ENCODE measurements at places on chromosomes 11 and 22. TPM values are rescaled to one million over a fixed set of nuclear protein-coding genes. Genes with fewer than 3 reads are reported as not detected.

Gene GUCY1A2
- total RNA-seq, result 10.6 TPM

DNA sequence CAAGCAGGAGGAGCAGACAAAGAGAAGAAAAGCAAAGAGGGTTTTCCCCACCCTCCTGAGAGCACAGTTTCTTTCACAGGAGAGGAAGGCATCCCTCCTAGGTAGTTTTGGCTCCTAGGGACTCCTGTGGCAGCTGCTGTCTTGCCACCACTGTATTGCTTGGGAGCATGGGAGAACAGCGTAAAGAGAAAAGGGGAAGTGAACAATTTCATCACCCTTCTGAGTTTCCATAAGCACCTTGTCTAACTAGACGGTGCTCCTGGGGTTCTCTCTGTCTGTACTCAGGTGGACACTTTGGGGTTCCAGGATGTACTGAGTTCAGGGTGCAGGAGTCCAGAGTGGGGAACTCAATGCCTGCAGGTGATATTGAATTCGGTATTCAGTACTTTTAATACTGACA is 1430.5 kb downstream of the TBC1D22A start:
- no peak for DNase-seq

DNA sequence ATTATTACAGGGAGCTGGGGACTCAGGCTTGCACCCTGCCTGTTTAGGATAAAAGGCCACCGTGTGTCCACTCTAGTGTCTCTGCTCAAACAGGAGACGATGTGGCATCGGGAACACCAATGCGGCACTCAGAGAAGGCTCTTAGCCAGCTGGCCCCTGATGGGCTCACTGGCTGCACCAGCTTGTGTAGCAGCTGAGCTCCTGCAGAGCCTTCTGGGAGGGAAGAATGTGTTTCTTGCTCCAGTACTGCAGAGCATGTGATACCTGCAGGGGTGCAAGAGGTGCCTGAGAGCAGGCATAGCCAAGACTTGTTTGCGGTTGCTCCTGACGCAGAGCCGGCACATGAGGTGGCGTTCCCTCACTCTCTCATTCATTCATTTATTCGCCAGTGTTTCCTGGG is 44.4 kb upstream of the KCNQ1OT1 start:
- no peak for DNase-seq

Gene PRR33
- total RNA-seq, result 0.20 TPM

GRCh38 chr22:19822301-19823117 is 32.2 kb downstream of the GNB1L start:
- DNase-seq, result no peak

Gene HOATZ
- not detected for total RNA-seq

DNA sequence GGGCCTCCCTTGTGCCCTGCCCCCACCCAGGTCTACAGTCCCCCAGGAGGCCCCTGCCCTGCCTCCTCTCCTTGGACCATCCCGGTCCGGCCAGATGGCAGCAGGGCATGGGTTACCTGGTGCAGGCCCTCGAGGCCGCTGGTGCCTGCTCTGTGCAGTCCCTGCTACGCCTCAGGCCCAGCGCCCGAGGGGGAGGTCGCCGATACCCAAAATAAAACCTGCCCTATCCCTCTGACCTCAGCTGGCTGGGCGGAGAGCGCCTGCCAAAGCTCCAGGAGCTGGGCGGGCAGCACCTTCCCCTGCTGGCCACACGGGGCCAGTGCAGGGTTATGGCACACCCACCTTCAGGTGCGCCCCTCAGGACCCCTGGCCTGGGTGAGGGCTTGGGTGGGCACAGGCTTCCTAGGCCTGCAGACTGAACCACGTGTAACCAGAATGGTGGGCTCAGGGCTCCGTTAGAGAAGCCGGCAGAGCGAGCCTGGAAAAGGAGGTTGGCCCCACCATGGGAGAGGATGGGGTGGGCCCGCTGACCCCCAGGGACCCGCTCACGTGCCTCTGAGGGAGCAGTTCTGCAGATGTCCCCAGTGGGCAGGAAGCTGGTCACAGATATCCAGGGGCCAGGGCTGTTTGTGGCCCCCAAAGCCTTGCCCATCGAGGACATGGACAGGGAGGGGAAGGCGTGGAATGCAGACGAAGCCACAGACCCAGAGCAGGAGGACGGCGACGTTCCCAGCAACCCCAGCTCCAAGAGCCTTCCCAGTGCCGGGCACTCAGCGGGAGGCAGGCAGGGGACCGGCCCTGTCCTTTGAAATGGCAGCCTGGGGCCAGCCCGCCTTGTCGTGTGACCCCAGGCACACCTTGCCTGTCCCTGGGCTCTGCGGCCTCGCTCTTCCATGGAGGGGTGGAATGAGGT is 1.7 kb upstream of the TNNT3 start:
- DNase-seq, result no peak

Gene KRTAP5-11
- total RNA-seq, result 2.2 TPM

Gene MGAT3
- total RNA-seq, result 4.2 TPM

GRCh38 chr11:20489948-20490347 is 102.4 kb downstream of the PRMT3 start:
- DNase-seq, result no peak

Gene SMTNL1
- 7.9 TPM for total RNA-seq

- DNase-seq, result no peak
Measured at GRCh38 chr11:47981667-47982404, 1.5 kb downstream of the PTPRJ start.

- no peak for DNase-seq
Measured at GRCh38 chr11:117970400-117971024, 15.7 kb upstream of the IL10RA start.

DNA sequence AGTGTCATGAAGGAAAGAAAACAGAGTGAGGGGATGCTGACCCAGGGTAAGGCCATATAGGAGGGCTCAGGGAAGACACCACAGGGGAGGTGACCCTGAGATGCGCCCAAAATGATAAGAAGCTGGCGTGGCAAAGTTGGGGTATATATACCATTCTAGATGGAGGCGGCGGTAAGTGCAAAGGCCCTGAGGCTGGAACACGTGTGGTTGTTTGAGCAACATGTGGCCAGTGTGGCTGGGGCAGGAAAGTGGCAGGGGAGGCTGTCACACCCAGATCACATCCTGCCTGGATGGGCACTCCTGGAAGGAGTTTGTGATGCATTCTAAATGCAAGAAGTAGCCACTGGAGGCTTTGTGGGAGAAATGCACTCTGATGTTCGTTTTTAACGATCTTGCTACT is 70.2 kb downstream of the CYTH4 start:
- no peak for DNase-seq

Gene MMP1
- 0.69 TPM for total RNA-seq

Gene TOM1
- 33.4 TPM for total RNA-seq

- no peak for DNase-seq
Measured at GRCh38 chr11:115455613-115456012, 48.6 kb downstream of the CADM1 start.

GRCh38 chr11:134052988-134053945 is 15.6 kb upstream of the JAM3 start:
- no peak for DNase-seq
